ENCODE measurements at places on chromosomes 11 and 22.

DNA sequence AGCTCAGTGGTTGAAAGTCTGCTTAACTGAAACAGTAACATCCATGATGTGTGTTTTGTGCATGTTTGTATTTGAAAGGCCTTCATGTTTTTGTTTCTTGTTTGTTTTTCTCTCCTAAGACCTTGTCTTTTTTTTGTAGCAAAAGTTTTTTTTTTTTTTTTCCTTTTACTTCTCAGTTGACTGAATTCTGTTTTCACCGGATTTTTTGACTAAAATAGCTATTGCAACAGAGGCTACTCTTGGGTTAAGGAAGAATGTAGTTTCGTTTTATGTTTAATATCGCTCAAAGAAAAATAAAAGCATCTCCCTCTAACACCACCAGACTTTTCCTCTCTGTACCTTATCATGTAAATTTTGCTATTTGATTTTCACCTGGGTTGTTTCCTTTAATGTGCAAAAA is 15.1 kb downstream of the APOL6 start:
- DNase-seq = no peak

DNA sequence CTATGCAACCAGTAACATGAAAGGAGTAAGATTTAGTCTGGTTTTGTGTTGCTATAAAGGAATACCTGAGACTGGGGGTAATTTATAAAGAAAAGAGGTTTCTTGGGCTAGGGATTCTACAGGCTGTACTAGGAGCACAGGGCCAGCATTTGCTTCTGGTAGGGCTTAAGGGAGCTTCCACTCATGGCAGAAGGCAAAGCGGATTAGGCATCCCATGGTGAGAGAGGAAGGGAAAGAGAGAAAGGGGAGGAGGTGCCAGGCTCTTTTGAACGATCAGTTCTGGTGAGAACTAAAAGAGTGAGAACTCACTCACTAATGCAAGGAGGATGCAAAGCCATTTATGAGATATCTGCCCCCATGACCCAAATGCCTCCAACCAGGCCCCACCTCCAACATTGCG is 283.2 kb downstream of the OPCML start:
- no peak for DNase-seq

- DNase-seq = no peak
These were observed 277.5 kb downstream of the CTTN start for GRCh38 chr11:70675697-70676374.

DNA sequence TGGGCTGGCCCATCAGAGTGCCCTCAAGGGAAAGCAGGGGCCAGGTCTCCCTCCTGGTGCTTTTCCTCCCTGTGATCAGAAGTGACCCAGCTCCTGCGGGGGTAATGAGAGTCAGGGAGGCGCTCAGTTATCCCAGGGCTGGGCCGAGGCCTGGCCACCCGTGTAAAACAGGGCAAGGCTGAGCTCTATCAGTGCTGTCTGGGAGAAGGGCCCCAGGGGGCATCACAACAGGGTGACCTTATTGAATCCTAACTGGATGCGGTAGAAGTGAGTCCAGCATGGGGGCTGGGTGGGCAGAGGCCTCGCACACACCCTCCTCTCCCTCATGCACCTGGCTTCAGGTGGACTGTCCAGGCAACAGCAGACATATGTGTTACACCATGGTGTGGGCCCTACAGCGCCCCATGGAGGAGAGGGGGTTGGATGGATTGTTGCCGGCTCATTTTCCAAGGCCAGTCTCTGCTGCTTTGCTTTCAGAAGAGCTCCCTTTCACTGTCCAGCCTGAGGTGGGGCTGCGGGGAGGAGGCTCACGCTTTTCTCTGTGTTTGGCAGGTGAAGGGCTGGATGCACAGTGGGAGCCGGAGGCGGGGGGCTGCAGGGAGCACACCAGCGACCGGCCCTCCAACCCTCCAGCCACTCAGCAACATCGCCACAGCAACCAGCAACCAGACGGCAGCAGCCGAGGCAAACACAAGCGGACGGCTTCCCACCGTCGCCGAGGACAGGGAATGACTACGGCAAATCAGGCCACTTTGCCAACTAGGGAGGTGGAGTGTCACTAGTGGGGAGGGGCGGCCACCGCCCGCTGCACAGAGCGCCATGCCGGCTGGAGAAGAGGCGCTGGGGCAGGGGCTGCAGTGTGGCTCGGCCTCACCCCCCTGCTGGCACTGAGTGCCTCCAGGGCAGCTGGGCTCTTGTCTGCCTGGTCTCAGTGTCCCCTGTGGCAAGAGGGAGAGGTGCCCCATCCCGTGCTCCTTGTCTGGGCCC is 24.7 kb downstream of the GNAZ start:
- DNase-seq = no peak

DNA sequence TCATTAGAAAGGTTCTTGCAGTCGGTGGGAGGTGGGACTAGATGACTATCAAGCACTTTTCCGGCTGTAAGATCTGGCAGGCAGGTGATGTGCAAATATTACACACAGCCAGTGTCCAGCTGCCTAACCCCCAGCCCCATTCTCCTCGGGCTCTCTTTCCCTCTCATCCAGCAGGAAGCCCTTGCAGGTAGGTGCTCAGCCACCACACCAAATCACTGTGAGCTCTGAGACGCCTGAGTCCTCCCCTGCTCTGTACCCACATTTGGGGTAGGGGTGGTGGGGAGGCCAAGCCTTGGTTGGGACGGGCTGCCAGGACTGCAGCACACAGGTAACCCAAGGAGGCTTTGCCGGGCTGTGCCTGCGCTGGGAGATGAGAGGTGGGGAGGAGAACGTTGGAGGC is 601 bp downstream of the ART5 start:
- DNase-seq = no peak

GRCh38 chr22:38770257-38770949 is 14.6 kb upstream of the SUN2 start:
- no peak for DNase-seq

- no peak for DNase-seq
These were observed 69.4 kb downstream of the PPFIBP2 start for GRCh38 chr11:7583248-7583647.

DNA sequence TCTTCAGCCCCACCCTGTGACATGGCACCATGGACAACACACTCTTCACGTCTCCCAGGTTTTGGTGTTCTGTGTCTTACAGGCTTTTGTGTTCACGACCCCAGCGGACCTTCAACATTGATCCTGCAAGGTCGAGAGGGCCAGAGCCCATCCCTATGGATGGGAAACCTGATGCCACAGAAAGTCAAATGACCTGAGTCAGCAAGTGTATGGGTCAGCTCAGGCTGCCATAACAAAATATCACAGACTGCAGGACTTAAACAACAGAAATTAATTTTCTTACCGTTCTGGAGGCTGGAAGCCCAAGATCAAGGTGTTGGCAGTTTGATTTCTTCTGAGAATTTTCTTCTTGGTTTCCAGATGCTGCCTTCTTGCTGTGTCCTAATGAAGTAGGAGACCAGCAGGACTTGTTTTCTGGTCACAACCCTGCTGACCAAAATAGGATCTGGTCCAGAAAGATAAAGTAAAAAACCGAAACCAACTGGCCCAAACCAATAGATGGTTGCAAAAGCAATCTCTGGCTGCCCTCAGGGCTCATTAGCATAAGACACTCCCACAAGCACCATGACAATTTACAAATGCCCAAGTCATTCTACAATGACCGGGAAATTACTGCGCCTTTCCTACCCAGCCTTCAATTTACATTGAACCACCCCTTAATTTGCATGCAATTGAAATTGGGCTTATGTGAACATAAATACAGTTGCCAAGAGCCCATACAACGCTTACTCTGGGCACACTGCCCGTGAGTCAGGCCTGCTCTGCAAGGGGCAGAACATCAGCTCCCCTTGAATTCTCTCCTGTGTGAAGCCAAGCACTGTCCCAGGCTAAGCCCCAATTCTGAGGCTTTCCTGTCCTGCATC is 113.9 kb downstream of the RPS6KA4 start:
- DNase-seq = no peak

- no peak for DNase-seq
These were observed 37.4 kb downstream of the MTMR2 start for GRCh38 chr11:95886462-95886861.

DNA sequence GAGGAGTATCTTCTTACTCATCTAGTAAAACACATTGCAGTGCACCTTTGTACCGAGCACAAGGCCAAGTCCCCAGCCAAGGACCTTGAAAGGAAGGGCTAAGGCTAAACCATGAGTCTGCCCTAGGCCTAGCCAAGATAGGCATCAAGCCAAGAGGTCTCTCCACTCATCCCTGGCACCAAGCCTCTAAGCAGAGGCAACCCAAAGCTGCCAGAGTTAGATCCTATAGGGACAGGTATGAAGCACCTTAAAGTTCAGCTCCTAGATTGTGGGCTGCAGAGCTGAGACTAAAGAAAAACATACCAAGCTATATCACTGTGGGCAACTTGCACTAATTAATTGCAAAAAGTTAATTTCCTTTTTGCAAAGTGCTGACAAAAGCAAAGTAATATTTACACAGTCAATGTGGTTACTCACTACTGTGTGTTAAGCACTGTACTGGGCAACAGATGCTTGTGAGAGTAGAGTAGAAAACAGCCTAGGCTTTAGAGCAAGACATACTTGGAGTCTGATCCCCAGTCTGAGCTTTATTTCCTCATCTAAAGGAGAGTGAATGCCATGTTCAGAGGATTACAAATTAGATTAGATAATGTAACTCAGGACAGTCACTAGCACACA is 7.2 kb downstream of the COA4 start:
- DNase-seq = no peak

DNA sequence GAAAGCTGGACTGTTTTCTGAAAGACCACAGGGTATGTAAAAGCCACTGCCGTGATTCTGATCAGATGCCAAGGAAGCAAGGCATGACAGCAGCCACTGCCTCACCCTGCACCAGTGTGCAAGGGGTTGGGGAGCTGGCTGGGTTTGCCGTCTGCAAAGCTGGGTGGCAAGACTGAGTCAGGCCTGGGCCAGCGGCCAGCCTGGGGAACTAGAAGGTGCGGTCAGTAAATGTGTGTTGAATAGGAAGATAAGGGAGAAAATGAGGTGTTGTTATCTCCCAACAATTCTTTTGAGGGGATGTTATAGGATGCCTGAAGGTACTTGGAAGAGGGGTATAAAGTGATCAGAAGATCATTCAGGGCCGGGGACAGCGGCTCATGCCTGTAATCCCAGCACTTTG is 8.0 kb downstream of the VSTM5 start:
- DNase-seq = no peak

DNA sequence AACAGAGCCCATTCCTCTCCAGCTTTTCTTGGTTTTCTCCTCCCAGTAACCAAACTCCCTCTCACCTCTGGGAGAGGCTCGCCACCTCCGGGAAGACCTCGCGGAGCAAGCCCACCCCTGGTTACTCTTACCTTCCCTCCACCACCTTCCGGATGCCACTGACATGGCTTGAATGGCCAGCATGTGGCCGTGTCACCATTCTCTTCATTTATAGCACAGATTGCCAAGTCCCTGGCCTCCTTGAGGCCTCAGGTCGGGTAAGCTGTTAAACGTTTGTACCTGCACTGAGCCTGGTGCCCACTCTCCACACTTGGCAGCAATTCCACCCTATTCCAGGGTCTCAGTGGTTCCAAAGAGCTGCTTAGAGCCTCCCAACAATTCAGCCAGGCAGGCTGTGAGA is 8.0 kb upstream of the FXYD2 start:
- no peak for DNase-seq

GRCh38 chr22:48627203-48627602 is 1200.5 kb downstream of the BRD1 start:
- DNase-seq = peak; percentile 56

GRCh38 chr11:125464666-125465065 is 31.4 kb downstream of the FEZ1 start:
- no peak for DNase-seq

DNA sequence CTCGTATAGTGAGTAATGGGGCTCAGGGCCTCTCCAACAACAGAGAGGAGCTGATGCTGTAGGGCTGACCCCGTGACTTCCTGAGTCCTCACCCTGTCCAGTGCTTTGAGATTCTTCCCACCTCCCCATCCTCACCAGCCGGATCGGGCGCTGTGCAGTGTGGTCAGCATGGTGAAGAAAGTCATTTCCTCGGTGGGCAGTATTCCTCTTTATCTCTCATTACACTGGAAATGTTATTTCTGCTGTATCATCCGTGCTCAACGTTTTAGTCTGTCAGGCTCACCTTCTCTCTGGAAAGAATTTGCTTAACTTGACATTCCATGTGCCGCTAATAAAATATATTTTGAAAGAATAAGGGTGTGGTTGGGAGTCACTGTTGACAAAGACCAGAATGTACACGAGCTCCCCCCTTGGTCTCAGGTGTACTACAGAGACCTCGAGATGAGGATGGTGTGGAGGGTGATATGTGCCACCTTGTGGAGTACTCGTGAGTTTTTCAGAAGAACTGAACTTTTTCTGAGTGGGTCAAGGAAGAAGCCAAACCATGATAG is 25.7 kb upstream of the SCGB1A1 start:
- no peak for DNase-seq

GRCh38 chr22:40204321-40205116 is 26.8 kb downstream of the TNRC6B start:
- no peak for DNase-seq

GRCh38 chr22:49072996-49073645 is 754.6 kb downstream of the BRD1 start:
- DNase-seq = no peak

- DNase-seq = no peak
These were observed 26.3 kb downstream of the RTN4R start for GRCh38 chr22:20241579-20242392.

DNA sequence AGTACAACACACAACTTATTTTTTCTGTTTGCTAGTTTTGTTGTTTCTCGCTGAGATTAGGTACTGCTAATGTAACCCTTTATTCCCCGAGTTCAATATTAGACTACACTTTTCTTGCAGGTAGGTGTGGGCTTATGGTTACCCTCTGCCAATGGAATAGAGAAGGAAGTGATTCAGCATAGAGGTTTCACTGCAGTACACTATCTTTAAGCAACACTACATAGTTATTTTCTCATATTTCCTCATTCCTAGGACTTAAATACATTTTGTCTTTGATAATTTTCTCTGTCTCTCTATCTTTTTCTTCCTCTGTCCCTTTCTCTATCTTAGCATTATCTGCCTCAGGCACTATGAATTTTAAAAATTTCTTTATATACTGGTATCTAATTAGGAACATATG is 791.0 kb downstream of the FAM181B start:
- no peak for DNase-seq

DNA sequence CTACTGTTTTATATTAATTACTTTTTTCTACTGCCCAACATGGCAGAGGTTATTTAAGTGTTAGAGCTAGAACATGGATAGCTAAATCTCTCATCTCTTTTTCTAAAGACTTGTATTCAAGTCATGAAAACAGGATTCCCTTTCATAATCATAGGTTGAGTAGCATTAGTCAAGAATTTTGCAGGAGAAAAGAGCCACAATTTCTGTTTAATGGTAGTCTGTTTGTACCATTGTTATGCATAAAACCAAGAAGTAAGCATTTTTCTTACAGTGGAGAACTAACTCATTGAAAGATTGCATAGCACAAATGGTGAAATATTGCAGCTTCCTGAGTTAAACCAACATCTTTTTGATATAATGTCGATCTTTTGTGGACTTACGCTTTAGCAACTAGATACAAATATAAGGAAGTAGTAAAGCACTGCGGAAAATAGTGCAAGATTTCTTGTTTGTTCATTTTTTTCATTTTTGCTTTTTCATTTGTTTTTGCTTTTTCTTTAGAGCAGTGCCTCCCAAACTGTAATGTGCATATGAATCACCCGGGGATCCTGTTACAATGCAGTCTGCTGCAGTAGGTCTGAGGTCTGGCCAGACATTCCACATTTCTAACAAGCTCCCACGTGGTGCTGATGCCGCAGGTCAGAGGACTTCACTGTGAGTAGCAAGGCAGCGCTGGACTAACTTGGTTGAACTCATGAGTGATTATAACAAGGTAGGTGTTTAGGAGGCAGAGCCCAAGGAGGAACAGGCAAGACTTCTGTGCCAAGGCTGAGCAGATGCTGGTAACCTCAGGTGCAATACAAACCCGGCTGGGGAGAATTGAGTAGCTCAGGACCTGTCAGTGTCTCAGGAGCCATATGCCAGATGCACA is 4.6 kb downstream of the ETS1 start:
- no peak for DNase-seq

Data from amygdala (tissue), 56 donors.